Sciatic nerve (tissue), 2 donors: ENCODE measurements at places on chromosomes 5 and 9. TPM values are rescaled to one million over a fixed set of nuclear protein-coding genes. Genes with fewer than 3 reads are reported as not detected.

Gene TRPM3
- 26.1 TPM for total RNA-seq

GRCh38 chr9:88006511-88007290, 32.4 kb upstream of the CDK20 start:
- no peak for DNase-seq

DNA sequence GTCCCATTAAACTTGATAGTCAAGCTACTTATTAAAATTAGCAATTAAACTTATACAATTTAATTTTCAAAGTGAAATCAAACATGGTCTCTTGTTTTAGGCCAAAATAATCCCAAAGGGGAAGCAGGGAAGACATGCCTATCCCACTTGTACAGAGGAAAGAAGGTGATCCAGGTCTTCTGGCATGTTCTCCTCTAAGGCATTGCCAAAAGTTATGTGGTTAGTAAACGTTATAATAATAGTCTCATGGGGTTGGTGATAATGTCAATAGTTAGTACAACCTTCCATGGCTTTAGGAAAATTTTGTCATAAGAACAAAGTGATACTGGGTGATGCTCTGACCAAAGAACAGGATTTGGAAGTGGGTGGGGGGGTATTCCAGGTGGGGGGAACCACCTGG, 52.8 kb downstream of the ROR2 start:
- no peak for DNase-seq

GRCh38 chr9:995192-995591, 18.7 kb downstream of the DMRT3 start:
- DNase-seq, result no peak

- no peak for DNase-seq
Measured at GRCh38 chr5:143174714-143175398, 228.6 kb downstream of the NR3C1 start.

GRCh38 chr9:26296910-26297572, 595.6 kb downstream of the CAAP1 start:
- DNase-seq, result no peak

DNA sequence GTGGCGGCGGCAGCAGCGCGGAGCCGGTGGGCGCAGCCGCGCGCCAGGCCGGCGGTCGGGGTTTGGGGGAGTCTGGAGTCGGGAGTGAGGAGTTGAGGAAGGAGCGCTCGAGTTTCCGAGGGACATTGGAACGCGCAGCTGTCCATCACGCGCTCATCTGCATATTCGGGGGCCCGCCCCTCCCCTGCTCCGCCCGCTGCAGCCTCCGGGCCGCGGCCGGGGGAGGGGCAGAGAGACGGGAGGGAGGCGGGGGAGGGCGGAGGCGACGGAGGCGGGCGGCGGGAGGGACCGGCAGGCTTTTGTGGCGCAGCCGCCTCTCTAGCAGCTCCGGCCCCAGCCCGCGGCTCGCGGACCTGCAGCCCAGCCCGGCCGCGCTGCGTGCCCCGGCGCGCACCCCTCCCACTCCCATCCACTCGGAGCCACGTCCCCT, at the start of gene IRX2:
Gene IRX2 (minus strand): TSS at position 86 of the 430 bp plus-strand sequence. CDS start 264 bp downstream, outside the sequence.
- no peak for DNase-seq
